ENCODE measurements at places on chromosomes 2 and 18. TPM values are rescaled to one million over a fixed set of nuclear protein-coding genes. Genes with fewer than 3 reads are reported as not detected.

Gene ZC3H6
- 20.2 TPM for total RNA-seq

Gene TBR1
- not detected for total RNA-seq

DNA sequence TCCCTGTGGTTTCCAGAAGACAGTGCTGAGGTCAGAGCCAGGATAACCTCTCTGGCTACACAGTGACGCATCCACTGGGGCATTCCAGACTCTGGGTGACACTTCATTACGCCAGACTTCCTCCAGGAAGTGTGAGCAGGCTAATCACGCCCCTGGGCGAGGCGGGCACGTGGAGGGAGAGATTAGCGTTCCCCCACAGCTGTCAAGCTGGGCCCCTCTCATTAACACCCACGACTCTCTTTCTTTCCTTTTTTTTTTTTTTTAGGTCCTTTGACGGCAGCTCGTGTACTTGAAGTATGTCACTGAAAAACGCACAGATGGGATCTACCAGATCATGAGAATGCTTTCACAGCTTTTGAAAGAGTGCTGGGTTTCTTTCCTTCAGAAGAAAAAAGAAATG is 274.6 kb downstream of the AFF3 start:
- DNase-seq: no peak

- no peak for DNase-seq
Measured at GRCh38 chr2:17334300-17334699, 183.9 kb downstream of the RAD51AP2 start.

DNA sequence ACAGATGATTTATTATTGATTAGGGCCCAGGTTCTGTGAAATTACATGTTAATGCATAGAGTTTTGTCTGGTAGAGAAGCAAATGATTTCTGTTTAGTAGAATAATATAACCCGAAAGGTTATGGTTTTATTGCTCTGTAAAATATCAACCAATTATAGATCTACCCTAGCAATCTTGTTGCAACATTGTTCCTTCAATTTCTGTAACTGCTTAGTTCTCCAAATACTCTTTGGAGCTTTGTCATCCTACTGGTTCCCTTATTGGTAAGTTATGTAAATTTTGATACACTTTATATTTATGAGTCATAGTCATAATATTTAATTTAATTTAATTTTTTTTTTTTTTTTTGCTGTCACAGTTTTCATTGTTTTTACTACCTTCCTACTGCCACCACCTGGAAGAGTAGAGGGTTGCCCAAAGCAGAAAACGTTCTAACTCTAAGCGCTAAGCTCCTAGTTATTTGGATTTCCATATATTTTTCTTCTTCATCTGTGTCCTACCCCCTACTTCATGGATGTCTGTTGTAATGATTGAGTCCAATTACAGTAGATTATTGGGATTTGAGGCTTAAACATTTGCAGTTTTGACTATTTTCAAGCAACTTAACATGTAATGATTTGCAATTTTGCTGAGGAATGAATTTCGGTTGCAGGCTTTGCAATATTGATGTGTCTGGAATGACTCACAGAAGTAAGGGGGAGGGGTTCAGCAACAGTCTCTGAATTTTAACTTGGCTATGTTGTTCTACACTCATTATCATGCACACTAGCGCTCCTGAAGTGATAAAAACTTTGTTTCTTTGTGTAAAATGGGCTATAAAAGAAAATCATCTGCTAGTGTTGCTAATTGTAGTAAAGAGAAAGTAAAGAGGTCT is 51.1 kb downstream of the NABP1 start:
- no peak for DNase-seq

Gene DNAJC5G
- total RNA-seq: not detected

Gene WNT10A
- not detected for total RNA-seq

- DNase-seq: no peak
Measured at GRCh38 chr2:42256505-42256904, 87.4 kb downstream of the EML4 start.

DNA sequence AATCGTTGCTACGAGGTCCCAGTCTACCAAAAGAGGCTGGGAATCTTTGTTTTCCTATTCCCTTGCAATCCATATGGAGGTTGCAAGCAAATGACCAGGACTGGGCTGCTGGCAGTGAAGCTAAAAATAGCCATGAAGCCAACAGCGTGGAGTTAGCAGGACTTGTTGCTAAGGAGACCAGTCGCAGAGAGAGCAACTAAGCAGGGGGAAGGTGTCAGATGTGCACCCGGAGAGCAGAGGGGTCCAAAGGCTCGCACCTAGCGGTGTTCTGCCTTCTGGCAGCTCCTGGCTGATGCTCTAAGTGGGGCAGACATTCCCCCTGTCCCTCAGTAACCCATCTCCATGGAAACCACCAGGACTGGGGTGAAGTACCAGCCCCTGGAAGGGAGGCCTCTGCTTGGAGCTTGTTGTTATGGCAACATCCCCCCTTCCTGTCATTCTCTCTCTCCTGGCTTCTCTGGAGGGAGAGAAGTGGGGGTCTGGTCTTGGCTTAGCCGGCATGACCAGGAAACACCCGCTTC is 84.6 kb downstream of the DNMT3A start:
- no peak for DNase-seq

Gene NYAP2
- total RNA-seq: 0.17 TPM

- DNase-seq: no peak
Measured at GRCh38 chr2:82795446-82795845, 1663.6 kb downstream of the SUCLG1 start.

GRCh38 chr2:135636982-135637381 is 104.7 kb upstream of the UBXN4 start:
- no peak for DNase-seq

GRCh38 chr2:209663139-209663538 is 108.5 kb upstream of the UNC80 start:
- no peak for DNase-seq

Gene CACNB4
- total RNA-seq: 2.1 TPM

DNA sequence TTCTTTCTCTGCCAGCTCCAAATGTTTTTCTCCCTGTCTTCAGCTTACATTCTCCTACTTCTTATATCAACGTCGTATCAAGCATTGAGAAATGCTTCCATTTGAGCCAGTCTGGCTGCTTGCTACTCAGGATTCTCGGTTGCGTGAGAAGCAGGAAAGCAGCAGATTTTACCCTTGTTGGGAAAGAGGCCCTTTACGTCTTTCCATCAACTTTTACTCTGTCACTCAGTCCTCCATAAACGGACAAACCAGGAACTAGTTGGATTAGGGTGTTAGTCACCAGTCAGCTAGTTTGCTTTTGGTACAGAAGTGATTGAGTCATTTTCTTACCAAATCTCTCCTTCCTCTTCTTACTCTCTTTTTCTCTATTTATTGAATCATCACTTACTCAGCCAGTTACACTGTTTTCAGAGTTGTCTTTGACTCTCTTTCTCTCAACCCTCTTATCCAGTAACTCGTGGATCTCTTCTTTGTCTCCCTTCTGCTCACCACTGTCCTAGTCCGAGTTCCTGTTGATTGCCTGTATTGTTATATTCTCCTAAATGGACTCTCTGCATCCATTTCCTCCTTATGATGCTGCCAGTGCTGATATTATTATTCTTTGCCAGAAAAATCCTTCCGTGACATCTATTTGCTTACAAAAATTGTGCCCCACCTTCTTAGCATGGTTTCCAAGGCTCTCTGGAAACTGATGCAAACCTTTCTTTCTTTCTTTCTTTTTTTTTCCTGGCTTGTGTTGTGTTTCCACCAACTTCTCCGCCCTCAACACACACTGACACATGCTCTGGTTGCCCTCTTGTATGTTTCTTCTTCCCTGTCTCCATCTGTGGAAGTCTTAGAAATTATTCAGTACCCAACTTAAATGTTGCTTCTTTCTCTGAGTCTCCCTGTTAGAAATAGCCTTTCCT is 61.5 kb downstream of the VRK2 start:
- DNase-seq: no peak

DNA sequence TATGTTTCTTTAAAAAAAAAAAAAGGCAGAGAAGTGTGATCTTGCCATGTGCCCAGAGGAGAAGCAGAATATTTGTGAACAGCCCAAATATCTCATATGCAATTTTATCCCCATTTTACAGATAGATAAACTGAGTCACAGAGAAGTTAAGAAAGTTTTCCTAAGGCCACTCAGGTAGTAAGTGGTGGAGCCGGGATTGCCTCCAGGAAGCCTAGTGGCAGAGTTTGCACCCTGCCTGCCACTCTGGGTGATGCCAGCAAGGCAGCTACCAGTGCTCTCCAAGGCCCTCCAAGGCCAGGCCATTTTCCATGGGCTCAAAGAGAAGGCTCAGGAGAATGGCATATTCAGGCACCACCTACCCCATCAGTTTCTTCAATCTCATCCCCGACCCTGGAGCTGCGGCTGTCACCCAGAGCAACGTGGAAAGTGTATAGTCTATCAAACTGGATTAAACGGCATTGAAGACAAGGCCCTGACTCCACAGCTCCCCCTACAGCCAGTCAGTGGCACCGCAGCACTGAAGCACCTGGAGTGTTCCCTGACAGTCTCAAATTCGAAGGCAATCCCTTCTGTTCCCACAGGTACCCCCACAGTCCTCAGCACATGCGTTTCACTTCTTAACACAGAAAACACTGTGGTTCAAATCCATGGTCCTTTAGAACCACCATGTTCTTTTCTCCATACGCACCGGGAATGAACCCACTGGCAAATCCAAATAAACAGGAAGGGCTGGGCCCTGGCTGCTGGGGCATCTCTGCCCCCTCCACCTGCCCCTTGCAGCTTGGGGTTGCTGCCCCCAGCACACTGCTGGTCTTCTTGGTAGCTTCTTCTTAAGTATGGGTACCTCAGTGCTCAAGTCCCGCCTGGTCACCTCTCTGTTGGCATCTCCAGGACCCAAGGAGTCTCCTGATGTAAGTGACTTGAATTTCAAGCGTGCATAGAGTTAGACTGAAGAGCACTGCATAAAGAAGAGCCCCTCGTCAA is 175.3 kb downstream of the INHBB start:
- DNase-seq: no peak

DNA sequence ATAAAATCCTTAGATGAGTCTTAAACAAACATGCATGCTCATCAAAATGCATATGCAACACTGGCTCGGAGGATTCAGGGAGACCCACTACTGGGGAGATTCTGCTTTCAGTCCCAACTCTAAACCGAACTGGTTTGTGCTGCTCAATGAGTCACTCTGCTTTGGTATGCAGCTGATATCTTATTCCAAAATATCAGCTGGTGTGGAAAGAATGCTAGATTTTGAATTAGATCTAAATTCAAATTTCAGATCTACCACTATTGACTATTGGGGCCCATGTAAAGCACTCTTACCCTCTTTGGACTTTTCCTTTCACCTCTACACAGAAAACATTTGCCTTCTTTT is 39.2 kb upstream of the TTN start:
- DNase-seq: no peak

Measured in esophagus muscularis mucosa (tissue), 4 donors.